Skeletal muscle cell (primary cell): ENCODE measurements at places on chromosomes 7 and 10.

DNA sequence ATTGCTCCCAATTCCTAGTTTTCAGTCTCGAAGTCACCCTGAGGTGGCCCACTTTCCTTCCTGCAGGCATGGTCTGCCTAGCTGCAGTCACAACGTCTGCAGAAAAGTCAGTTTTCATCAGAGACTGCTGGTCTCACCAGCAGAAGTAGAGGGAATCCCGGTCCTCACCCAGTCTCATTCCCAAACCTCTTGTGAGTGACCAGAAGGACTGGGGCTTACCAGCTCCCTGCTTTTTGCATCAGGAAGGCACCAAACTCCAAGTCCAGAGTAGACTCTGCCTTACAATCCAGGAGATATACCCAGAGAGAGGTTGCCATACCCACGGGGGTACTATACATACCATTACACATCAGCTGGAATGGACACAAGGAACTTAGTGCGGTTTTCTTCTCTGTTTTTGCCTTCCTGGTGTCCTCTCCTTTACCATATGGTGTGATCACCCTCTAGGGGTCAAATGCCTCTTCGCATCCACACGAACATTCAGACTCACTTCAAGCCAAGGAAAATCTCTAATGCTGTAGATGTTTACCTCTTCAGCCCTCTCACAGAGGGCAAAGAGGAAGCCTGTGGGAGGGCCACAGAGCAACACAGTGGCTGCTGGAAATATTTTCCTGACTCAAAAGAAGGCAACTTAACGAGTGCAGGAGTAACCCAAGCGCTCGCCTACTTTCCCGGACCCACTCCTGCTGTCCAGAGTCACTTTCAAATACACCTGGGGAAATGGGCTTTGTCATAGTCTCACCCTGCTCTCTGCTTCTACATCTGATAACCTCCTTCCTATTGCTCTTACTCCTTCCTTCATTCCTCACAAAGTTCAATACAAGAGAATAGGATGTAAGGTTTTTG lies 220.9 kb downstream of the C7orf25 start:
- no peak for DNase-seq

- no peak for DNase-seq
Measured at GRCh38 chr10:75187961-75188426, 22.6 kb upstream of the VDAC2 start.

DNA sequence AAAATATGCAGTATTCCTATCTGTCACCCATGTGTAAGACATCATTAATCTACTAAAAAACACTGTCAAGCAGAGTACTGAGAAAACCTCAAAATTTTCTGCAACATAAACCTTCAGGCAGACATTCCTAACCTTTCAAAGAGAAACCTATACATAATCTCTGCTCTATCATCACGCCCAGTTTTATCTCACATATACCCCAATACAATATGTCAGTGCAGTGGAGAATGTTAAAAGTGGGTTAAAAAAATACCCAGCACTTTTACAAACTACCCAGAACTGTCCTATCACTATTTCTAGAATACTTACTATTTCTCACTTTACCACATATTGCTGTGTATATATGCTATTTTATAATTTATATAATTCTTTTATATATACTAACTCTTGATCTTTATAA lies 922.0 kb upstream of the SORCS1 start:
- DNase-seq, result no peak

DNA sequence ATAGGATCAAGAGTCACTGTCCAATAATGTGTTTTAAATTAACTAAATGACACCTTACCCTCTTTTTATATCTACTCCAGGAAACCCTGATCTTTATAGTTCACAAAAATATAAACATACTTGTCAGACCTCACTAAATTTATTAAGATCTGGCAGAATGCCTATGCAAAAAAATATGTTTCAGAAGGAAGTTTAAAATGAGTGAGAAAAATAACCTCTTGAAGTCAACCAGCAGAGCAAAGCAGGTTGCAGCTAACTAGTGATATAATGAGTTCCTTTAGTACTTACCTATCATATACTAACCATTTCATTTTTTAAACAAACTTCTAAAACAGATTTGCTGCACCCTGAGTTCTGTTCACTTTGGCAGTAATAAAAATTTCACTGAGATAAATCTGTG lies 14.0 kb upstream of the HGF start:
- DNase-seq, result no peak

GRCh38 chr10:29501692-29502091 lies 133.1 kb downstream of the SVIL start:
- peak; percentile 43 for DNase-seq

DNA sequence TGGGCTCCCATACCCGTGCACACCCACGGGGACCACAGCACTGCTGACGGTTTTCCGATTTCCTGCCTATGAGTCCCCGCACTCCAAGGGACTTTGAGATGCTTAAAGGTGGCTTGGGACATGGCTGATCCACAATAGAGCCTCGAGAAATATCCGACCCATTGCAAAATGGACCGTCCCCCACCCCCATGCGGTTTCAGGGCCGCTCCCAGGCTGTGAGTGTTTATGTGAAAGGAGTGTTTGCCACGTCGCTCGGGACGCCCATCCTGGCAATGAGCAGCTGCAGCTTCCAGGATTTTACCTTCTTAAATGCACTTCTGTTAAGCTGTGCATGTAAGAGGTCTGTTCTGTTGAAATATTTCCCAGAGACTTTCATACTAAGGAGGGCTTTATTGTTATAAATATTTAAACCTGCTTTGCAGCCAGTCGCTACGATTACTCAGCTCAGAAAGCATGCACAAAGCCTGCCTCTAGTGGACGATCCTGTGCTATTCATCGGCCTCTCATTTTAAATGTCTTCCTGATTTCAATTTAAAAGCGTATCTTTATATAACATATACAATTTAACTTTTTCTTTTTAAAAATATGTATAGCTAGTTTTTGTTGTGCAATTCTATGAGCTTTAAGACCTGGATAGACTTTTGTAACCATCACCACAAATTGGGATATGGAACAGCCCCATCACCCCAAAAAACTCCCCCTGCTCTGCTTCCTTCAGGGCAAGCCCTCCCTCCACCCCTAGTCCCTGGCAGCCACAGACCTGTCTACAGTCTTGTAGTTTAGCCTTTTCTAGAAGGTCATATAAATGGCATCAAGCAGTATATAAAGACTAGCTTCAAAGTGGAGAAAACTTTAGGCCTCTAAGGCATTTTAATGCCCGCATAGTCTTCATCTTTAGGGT lies 418.3 kb downstream of the PAXIP1 start:
- DNase-seq, result no peak

DNA sequence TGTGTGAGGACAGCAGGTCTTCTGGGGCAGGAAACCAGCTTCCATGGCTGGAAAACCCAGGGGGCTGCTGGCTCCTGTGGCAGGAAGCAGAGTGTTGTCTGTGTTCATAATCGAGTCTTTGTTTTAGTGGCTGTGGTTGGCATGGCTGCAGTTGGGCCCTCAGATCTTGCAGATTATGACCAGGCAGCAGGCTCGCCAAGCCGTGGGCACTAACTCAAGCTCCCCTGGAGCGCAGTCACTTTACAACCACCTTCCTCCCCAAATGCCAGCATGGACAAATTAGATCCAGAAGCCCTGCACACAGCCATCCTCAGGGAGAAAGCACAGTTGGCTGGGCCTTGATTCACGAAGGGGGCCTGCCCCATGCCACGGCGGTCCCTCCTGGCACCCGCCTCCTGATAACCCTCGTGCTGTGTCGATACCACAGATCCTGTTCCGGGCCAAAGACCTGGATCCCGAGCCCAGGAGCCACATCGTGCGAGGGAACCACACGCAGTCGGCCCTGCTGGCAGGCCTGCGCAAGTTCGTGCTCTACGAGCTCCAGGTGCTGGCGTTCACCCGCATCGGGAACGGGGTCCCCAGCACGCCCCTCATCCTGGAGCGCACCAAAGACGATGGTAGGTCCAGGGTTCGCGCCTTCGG lies 552.5 kb upstream of the FOXK1 start:
- DNase-seq, result no peak

GRCh38 chr10:31526681-31527080 lies 207.7 kb downstream of the ZEB1 start:
- no peak for DNase-seq

- DNase-seq, result no peak
Measured at GRCh38 chr10:124059551-124059950, 33.8 kb downstream of the CHST15 start.
